ENCODE measurements at places on chromosomes 12 and 14.

DNA sequence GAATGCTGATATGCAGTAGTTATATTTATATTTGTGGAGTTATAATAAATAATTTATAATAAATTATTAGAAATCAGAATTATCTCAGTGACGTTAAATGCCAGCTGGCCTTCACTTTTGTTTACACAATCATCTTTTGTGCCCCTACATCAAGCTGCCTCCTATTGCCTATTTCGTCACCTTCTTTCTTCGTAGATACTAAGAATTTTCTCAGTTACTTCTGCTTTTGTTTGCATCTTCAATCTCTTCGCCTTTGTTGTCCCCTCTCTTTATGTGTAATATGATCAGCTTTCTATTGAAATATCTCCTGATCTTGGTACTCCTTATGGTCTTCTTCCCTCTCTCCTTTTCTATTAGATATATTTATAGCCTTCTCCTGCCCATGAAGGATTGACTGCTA is 197.0 kb downstream of the ERC1 start:
- DNase-seq, result no peak

- no peak for DNase-seq
These were observed 180.0 kb downstream of the KITLG start for GRCh38 chr12:88400302-88400701.

GRCh38 chr12:96522690-96523089 is 33.3 kb downstream of the CFAP54 start:
- no peak for DNase-seq

GRCh38 chr12:131507094-131507493 is 203.8 kb upstream of the SFSWAP start:
- DNase-seq, result no peak

DNA sequence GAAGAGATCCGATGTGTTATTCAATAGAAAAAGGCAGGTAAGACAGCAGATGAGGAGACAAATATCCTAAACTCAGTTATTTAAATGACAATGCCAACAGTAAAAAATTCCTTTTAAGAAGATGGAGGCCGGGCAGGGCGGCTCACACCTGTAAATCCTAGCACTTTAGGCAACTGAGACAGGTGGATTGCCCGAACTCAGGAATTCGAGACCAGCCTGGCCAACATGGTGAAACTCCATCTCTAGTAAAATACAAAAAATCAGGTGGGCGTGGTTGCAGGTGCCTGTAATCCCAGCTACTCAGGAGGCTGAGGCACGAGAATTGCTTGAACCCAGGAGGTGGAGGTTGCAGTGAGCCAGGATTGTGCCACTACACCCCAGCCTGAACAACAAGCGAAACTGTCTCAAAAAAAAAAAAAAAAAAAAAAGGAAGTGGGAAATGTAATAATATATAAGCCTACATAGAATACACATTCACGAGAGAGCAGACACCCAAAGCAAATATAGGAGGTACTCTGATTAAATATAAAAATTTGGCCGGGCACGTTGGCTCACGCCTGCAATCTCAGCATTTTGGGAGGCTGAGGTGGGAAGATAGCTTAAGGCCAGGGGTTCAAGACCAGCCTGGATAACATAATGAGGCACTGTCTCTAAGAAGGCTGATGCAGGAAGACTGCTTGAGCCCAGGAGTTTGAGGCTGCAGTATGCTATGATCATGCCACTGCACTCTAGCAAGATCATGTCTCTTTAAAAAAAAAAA is 19.0 kb downstream of the CORO1C start:
- DNase-seq, result no peak

- DNase-seq, result no peak
These were observed 14.3 kb upstream of the RIN3 start for GRCh38 chr14:92499234-92499633.

GRCh38 chr12:131380965-131381705 is 329.8 kb upstream of the SFSWAP start:
- DNase-seq, result no peak

GRCh38 chr12:89278169-89278568 is 74.1 kb downstream of the DUSP6 start:
- no peak for DNase-seq
